Omental fat pad (tissue), 4 donors: ENCODE measurements at places on chromosomes 3 and 15.

GRCh38 chr15:77186594-77187011, 115.7 kb upstream of the TSPAN3 start:
- no peak for DNase-seq

- no peak for DNase-seq
Observed at GRCh38 chr15:76201536-76202255, 109.6 kb downstream of the ETFA start.

- no peak for DNase-seq
Observed at GRCh38 chr3:32017286-32017685, 35.7 kb downstream of the ZNF860 start.

DNA sequence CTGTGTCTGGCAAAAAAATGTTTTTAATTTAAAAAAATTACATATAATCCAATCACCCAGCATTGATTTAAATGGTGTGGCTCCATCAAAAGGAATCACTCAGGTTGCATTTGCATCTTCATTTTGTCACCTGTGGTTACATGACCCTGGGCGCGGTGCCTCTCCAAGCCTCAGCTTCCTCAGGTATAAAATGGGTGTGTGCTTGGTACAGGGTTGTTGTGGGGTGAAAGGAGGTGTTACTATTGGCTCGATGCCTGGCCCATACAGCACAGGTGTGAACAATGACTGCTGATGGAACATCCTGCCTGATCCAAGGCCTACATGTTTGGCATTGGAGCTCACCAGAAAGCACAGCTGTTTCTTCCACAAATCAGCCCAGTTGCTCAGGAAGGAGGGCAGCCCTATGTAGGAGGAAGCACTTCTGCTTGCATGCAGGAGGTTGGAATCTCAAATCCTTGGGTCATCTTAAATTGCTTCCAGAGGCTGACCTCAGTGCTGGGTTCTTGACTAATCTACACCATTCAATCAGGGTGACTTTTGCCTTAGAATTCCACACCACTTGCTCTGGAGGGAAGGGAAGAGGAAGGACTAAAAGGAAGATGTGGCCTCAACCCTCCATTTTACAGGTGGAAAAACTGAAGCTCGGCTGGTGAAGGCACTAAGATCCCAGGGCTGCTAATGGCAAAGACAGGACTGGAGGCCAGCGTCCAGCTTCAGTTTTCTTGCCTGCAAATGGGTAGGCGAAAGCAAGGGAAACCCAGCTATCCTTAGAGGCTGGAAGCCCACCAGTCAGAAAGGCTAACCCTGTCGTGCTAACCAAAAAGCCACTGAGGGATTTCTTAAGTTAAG, 31.7 kb downstream of the BHLHE40 start:
- no peak for DNase-seq

GRCh38 chr3:36317915-36318314, 62.4 kb upstream of the STAC start:
- DNase-seq = no peak

DNA sequence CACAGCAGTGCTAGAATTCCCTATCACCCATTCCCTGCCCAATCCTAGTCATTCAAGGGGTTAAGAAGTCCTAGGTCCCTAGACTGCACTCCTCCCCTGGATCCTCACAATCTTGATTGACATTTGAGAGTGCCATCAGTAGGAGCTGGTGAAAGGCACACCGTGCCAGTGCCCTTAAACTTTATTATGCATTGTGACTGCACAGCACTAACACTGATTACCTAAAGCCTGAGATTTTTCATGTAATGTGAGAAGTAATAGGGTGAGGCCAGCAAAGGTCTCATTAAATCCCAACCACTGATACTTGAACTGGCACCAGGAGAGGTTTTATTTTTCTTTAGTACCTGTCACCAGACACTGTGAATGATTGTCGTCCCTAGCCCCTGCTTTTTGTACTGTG, 16.3 kb downstream of the GXYLT2 start:
- DNase-seq = no peak

GRCh38 chr3:139574026-139574947, 34.7 kb upstream of the RBP1 start:
- DNase-seq = no peak

DNA sequence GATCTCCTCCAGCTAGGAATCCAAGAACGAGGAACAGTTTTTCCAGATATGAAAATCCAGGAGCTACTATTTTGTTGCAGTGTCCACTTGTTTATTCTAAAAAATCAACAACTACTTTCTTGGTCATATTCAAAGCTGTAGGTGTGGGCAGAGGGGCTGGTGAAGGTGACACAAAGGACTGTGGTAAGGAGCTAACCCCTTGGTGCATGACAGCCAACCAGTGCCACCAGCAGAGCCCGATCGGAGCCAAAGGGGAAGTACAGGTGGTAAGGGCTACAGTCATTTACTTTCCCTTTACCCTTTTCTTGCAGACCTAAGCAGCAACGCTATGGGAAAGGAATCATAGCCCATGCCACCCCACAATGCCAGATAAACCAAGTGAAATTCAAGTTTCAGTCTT, 30.7 kb downstream of the PLA1A start:
- DNase-seq = no peak

DNA sequence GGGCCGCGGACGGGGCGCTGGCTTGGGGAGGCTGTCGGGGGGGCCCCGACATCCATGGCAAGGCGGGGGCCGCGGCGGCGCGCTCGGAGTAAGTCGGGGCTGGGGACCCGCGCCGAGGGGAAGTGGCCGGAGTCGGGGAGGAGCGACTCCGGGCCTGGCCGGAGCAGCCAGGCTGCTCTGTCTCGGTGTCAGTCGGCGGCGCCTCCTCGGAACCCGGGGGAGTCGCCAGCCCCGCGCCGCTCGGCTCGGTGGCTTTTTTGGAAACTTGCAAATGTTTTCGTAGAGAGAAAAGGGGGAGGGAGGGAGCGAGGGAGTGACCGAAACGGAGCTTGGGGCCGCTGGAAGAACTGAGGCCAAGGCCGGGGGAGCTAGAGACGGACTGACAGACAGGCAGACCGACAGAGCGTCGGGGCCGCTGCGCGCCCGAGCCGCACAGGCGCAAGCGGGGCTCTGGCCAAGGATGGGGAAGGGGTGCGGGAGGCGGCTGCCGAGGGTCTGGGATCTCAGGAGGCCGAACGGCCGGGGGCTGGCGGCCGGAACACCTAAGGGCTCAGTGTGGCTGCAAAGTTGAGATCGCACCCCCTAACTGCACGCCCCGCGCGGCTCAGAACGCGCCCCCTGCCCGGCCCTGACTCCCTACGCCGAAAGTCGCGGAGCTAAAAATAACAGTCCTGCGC, 5.0 kb downstream of the PTH1R start:
- DNase-seq = no peak

- peak; percentile 40 for DNase-seq
Observed at GRCh38 chr15:51077221-51078153, 17.2 kb downstream of the TNFAIP8L3 start.

- no peak for DNase-seq
Observed at GRCh38 chr15:77607111-77607893, 25.4 kb downstream of the LINGO1 start.
